ENCODE measurements at places on chromosomes 1 and 21.

- no peak for DNase-seq
Measured at GRCh38 chr1:107545056-107545577, 404.3 kb downstream of the NTNG1 start.

DNA sequence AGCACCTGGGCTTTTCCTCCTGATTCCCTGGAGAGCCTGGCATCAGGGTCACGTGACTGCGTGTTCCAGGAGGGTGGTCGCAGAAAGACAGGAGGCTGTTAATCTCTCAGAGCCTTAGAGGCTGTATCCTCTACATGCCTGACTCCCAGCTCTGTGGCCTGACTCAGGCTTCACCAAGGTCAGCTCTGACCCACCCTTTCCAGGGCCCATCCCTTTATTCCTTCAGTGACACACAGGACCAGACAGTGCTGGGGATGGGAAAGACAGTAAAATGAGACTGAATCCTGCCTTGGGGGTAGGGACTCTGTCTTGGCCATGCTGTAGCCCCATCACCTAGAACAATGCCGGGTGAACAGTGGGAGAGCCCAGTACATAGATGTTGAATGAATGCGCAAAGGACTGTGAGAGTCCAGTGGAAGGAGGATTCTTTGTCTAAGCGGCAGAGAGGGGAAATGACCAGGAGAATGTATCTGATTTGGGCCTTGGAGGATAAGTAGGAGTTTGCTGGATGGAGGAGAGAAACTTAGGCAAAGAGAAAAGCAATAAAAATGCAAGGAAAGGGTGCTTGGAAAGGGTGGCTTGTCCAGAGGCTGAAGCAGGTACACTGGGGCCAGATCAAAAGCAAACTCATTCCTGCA is 33.0 kb downstream of the EPHX1 start:
- no peak for DNase-seq

- DNase-seq, result no peak
Measured at GRCh38 chr1:225908773-225909172, 15.3 kb downstream of the PYCR2 start.

DNA sequence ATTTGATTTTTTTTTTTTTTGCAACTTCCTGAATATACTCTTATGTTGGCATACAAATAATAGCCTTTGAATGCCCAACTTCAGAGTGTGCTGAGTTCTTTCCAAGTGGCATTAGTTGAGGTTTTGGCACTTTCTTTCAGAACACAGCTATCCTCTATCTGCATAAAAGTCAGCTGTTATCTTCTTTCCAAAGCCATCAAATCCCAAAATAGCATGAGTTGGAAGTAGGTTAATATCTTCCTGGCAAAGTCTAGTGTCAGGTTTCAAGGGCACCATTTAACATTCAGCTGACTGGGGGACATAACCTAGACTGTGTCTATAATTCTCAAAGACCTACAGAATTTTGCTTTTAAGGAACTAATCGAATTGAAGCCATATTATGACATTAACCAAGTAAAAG is 223.9 kb downstream of the PLPP3 start:
- no peak for DNase-seq

DNA sequence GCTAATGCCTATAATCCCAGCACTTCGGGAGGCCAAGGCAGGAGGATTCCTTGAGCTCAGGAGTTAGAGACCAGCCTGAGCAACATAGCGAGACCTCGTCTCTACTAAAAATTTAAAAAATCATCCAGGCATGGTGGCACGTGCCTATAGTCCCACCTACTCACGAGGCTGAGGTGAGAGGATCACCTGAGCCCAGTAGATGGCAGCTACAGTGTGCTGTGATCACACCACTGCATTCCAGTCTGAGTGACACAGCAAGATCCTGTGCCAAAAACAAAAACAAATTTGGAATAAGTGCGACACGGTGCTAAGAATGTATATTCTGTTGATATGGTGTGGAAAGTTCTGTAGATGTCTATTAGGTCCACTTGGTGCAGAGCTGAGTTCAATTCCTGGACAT is 15.1 kb downstream of the USP33 start:
- DNase-seq, result no peak

- DNase-seq, result no peak
Measured at GRCh38 chr1:163174524-163175437, 27.9 kb downstream of the RGS5 start.

DNA sequence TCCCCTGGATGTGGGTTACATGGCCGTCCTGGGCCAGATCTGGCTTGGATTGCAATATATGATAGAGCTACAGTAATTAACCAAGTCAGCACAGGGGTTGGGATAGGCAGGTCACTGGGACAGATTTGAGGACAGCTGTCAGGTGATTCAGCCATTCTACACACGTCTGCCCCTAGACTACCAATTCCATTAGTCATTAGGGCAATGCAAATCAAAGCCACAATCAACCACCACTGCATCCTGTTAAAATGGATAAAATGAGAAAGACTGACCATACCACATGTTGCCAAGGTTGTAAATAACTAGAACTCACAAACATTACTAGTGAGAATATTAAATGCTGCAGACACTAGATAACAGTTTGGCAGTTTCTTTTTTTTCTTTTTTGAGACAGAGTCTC is 16.0 kb downstream of the C21orf58 start:
- DNase-seq, result no peak

GRCh38 chr1:230010603-230011332 is 56.3 kb upstream of the GALNT2 start:
- no peak for DNase-seq

GRCh38 chr1:197961449-197961848 is 44.3 kb downstream of the LHX9 start:
- DNase-seq, result no peak

- DNase-seq, result no peak
Measured at GRCh38 chr1:56399795-56400194, 179.6 kb downstream of the PLPP3 start.

DNA sequence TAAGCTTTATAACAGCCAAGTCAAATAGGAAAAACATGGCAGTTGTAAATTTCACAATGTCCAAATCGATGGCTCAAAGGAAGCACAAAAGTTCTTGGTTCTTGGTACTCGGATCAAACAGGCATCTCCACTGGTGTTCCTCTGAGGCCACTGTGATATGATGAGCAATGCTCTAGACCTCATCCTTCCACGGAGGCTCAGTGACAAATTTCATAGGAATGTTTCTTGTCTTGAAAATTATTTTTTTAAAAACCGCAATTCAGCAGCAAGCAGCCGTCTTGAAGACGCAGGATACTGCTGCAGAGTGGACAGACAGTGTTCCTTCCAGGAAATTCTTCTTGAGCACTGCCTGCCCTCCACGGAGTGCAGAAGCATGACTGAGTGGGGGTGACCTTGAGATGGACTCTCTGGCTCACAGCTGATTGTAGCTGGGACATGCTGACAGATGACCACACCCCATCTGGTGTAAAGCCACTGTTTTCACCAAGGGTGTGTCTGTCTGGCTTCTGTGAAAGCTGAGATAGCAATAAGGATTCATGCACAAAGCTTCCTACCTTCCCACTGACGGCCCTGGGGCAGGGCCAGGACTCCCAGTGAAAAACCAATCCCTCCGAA is 61.9 kb downstream of the TIAM1 start:
- no peak for DNase-seq

DNA sequence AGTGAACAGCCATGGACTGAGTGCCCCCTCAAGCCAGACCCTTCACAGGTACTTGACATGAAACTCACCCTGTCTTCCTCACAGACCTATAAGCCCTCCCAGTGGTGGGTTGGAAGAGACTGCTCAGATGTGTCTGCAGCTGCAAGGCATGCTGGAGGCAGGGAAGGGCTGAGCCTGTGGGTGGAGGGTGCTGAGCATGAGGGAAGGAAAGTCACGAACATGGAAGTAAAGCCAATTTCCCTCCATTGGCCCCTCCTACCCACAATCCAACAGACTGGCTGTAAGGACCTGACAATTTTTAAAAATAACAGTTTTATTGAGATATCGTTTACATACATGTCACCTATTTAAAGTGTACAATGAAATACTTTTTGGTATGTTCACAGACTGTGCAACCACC is 44.1 kb downstream of the RCSD1 start:
- no peak for DNase-seq

- no peak for DNase-seq
Measured at GRCh38 chr1:227378181-227378580, 59.9 kb upstream of the CDC42BPA start.

DNA sequence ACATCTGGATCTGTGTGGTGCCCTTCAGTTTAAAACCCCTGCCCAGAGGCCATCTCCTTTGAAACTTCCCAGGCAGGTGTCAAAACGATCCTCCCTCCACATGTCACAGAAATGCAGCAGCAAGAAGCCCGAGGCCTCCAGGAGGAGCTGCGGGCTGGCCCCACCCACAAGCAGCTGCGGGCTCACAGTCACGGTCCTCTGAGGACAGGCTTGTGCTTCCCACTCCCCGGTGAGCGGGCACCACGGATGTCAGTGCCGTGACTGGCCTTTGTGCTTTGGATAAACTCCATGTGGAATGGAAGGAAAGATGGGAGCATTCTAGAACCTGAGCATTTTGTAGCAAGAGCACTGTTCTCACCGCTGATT is 65.8 kb downstream of the SIK1 start:
- no peak for DNase-seq

DNA sequence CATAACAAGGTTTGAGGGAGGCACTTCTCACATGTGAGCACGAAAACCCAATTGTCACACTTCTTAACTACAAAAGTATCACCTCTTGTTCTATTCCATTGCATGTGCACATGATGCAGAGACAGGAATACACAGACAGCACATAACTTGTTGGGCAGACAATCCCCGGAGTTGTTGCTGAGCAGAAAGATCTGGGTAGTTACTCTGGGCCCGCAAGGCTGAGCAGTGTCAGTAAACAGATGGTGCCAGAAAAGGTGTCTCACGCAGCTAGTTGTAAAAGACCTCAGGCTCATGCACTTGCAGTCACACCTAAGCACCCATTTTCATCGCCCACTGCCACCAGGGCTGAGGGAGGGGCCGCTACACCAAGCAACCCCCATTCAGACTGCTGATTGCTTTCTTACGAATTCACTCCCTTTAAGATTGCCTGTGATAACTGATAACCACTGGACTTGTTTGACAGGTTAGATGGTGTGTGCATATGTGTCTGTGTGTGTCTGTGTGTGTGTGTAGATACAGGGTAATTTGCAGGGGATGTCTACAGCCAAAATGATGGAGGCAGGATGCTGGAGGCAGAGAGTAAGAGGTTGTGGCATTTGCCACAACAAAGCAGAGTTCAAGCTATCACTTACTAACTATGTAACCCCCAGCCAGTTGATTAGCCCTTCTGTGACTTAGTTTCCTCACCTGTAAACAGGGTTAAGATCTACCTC is 4.2 kb downstream of the LGR6 start:
- DNase-seq, result no peak

GRCh38 chr21:27104846-27105431 is 138.1 kb upstream of the ADAMTS5 start:
- DNase-seq, result no peak

GRCh38 chr1:7229696-7230631 is 444.7 kb downstream of the CAMTA1 start:
- no peak for DNase-seq

DNA sequence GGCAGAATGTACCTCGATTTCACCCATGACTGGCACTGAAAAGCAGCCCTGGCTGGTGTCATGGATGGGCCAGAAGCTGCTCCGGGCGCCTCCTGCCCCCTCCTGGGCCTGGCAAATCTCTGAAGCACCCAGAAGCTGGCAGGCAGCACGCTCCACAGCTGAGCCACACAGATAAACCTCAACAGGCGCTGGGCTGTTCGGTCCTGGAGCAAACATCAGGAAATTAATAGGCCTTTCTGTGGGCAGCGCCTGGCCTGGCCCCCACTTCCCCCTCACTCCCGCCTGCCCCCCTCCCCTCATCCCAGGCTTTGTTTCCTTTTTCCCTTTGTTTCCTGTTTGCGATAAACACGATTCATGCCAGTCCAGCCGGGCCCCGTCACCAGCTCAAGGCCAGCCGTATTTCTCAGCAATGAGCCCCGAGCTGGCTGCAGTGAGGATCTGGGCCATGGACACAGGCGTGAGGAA is 20.1 kb upstream of the DISP3 start:
- DNase-seq, result no peak

GRCh38 chr1:186672596-186672995 is 7.6 kb downstream of the PTGS2 start:
- DNase-seq, result no peak

DNA sequence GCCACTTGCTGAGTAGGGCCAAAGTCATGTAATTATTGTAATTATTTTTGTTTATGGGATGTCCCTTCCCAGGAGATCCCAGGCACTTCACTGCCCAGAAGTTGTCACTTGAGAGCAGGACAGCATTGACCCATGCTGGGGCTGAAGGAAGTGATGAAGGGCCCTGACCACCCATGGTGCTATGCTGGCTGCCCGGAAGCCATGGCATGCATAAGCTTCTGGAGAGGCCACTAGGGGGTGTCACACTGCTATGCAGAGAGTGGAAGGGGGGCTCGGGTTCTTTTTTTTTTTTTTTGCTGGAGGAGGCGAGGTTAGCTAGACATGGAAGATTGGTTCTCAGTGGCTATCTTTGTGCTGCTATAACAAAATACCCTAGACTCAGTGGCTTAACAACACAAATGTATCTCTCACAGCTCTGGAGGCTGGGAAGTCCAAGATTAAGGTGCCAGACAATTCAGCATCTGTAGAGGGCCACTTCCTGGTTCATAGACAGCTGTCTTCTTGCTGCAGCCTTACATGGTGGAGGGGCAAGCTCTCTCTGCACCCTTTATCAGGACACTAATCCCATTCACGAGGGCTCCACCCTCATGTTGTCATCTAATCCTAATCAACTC is 84.9 kb downstream of the CNIH3 start:
- DNase-seq, result no peak

GRCh38 chr1:155455588-155456195 is 106.9 kb downstream of the ASH1L start:
- no peak for DNase-seq

DNA sequence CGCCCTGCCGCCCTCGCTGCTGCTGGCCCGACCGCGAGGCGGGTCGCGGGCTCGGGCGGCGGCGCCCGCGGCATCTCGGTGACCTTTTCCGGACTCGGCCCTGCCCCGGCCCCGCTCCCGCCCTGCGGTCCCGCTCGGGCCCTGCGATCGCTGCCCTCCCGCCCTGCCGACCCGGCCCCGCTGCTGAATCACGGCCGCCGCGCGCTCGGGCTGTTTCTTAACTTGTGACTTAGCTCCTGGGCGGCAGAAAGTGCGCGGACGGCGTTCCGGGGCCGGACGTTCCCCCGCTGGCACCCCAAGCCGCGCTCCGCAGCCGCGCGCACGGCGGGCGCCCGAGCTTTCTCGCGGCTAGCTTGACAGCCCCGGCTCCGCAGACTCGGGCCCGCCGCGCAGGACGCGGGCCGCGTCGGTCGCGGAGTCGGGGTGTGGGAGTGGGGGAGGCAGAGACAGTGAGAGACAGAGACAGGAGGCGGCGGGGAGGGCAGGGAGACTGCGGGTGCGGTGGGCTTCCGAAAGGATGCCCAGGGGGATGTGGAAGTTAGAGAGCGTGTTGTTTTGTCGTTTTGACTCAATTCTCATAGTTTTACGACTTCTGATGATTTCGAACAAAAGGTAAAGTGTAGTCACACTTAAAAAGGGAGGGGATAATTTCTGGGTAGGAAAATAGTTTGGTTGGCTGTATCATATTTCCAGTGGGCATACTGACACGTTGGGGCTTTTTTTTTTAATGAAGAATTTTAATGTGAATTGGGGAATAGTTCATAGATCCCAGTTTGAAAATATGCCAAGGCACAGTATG is 49.8 kb downstream of the PRDM2 start:
- DNase-seq, result no peak

- DNase-seq, result no peak
Measured at GRCh38 chr1:54976747-54977146, 3.7 kb upstream of the TMEM61 start.

Data from esophagus squamous epithelium (tissue), 5 donors.